Activated CD4-positive, CD25-positive, alpha-beta regulatory T cell treated with anti-CD3 and anti-CD28 coated beads, Interleukin-2, amount 50 U/mL, for 24 hours (primary cell): ENCODE measurements at places on chromosomes 2 and 18.

- no peak for ATAC-seq
Observed at GRCh38 chr2:96525211-96525507, 11.4 kb upstream of the ARID5A start.

DNA sequence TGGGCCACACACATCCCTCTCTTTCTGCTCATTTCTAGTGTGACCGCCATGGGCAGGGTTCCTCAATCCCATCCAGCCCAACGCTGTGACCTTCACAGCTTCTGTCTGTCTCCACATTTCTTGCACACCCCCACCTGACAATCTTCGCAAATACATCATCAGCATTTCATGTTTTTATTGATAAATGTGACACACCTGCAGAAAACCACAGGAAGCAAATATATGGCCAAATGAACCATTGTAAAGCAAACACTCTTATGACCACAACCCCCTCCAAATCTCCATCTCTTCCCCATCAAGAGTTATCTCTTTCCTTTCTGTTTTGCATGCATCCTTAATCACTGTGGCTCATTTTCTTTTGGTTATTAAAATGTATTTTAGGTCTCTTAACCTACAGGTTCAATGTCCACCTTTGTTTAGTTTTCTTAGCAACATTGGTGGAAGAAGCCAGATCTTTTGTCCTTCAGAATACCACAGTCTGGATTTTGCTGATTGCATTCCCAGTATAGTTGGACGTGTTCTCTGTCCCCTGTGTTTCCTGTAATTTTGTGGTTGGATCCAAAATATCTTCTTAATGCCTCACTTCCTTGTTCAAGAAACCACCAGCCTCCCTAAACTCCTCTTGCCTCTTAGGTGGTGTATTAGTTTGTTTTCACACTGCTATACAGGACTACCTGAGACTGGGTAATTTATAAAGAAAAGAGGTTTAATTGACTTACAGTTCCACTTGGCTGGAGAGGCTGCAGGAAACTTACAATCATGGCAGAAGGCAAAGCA is 9.8 kb upstream of the NCK2 start:
- no peak for ATAC-seq

DNA sequence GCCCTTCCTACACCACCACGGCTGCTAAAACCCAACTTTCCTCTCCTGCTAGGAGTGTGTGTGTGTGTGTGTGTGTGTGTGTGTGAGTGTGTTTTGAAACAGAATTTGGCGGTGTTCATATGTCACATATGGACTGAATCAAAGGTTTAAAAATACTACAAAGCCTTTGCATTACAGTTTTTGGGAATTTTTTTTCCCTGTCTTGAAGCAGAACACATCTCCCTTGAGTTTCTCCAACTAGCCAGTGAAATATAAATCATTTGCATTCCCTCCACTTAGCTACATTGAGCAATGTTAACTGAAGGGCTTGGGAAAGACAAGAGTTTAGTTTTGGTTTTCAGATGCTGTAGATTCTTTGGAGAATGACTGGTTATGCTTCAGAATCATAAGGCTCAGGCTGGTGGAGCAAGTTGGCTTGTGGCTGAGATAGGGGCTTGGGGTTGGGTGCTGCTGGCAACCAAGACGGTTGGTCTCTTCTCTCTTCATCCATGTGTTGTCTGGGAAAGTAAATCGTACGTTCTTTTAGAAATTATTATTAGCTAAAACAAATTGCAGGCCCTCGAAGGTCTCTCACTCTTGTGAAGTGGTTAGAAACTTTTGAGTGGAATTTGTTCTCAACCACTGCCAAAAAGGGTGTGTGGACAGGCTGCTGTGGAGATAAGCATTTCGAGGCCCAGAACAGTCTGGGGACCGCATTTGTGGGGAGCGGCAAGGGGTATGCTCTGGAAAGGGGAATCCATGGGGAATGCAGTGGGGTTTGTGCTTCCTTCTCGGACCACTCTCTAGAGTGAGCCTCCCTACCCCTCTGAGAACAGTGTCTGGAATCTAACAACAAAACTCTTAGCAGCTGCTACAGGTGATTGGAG is 1.4 kb downstream of the NRP2 start:
- ATAC-seq, result no peak

GRCh38 chr2:28736034-28736433 is 15.6 kb upstream of the PPP1CB start:
- ATAC-seq, result no peak

GRCh38 chr2:88054782-88055370 is 707 bp downstream of the KRCC1 start:
- ATAC-seq, result no peak

- no peak for ATAC-seq
Observed at GRCh38 chr2:11842336-11842735, 95.9 kb downstream of the LPIN1 start.
